ENCODE measurements at places on chromosomes 12 and 14.

DNA sequence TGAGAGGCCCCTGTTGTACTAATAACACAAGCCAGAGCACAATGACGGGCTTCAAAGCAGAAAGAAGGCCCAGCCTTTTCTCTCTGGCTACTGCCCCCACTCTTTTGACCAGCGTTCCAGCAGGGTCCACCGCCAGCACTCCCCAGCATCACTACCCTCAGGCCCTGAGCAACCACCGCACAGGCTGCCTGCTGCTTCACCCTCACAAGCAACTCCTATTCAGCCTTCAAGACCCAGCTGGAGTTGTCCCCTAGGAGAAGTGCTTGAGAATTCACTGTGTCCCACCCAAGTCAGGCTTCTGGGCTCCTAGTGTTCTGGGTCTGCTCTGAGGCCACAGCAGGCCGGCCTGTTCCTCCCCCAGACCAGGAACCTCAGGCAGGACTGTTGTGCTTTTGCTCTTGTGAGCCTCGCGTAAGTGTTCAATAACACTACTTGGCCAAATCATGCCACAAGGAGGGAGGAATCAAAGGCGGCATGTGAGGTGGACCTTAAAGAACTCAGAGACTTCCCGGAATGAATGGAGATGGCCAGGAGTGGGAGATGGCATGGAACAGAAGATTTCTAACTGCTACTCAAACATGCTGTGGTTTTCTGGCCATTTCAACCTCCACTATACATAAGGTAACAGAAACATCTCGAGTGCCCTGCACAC, 83.3 kb upstream of the GPR68 start:
- DNase-seq, result no peak

DNA sequence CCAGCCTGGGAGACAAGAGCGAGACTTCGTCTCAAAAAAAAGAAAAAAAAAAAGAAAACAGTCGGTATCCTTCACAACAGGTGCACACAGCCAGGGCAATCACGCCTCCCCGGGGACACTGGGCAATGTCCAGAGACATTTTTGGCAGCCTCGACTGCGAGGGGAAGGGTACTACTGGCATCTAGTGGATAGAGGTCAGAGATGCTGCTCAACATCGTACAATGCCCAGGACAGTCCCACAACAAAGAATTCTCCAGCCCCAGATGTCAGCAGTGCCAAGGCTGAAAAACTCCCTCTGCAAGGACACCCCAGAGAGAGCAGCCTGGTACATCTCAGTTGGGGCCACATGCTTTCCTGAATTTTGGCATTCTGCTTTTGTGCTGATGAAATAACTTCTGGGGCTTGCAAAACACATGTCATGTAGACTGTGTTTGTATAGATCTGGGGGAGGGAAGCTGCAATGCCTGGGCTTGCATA, 21.5 kb downstream of the ALDH2 start:
- no peak for DNase-seq

GRCh38 chr12:124564971-124565491, 2.4 kb downstream of the NCOR2 start:
- DNase-seq, result no peak

DNA sequence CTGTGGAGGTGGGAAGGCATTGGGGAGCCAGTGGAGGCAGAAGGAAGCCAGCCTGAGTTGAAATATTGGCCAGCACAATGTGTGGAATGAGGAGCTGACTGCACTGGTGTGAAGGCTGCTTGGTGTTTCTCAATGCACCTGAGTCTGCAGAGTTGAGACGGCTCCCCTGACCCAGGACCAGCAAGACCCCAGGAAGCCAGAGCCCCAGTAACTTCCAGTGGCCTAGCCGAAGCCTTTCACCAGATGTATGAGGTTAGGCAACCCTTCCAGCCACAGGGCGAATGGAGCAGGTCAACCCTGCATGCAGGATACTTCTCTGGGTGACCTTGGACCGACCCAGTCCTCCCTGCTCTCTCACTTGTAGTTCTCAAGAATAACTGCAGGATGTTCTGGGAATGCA, 12.9 kb upstream of the KRT73 start:
- DNase-seq, result no peak

- no peak for DNase-seq
These were observed 81.7 kb downstream of the TNFAIP2 start for GRCh38 chr14:103204852-103205540.

DNA sequence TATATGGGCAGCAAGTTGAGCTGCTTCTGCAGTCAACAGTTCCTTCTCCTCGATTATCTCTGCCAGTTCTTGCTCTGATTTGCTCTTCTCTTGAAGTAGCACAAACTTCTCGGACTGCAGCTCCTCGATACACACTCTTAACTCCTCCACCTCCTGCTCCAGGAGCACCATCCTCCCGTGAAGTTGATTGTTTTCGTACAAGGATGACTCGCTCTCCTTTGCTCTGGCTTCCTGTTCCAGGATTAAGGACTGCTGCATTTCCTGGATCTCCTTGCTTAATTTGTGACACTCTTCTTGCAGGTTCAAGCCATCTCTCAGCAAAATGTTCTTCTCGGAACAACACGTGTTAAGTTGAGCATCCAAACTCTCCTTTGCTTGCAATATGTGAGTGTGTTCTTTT, 56.2 kb upstream of the VPS33A start:
- no peak for DNase-seq

GRCh38 chr12:31227401-31227981, 98.5 kb downstream of the SINHCAF start:
- no peak for DNase-seq

- no peak for DNase-seq
These were observed 1.9 kb upstream of the BICD1 start for GRCh38 chr12:32104572-32105355.

- DNase-seq, result no peak
These were observed 117.1 kb downstream of the RTN1 start for GRCh38 chr14:59753512-59753911.

DNA sequence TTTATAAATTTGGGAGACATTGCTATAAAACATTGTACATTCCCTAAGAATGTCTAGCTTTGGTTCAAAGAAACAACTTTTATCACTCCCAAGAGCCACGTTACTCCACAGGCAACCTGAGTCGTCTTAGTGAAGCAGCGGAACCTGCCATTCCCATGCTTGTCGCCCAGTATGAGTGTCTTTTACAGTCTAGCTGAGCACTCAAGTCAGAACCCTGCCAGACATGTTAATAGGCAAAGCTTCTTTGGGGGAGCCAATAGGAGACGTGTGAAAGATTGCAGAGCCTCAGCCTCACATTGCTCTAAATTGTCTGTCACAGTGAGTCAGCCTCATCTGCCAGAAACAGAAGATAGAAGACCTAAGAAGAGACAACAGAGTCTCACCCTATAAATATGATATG, 541.6 kb upstream of the FLRT2 start:
- DNase-seq, result no peak
